ENCODE measurements at places on chromosomes 6 and 20.
A peak's percentile ranks its signal among the peaks of the same experiment; 100 is the strongest.

- no peak for DNase-seq
Measured at GRCh38 chr6:103893141-103893581, 966.6 kb downstream of the HACE1 start.

DNA sequence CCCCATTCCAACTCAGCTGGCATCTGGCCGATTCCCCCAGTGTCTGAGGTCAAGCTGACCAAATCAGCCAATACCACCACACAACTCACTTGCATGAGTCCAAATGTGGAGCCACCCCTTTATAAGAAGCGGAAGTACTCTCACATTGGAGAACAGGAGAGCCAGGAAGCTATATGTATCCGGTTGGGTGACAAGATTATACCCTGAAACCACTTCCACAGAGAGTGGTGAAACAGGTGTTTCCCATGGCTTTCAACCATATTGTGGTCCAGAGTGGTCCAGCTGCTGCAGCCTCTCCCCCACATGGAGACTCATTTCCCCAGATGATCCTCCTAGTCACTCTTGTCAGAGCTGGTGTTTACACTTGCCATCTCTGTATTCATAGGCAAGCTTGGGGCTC lies 24.0 kb upstream of the SERINC1 start:
- DNase-seq: no peak

GRCh38 chr20:47603260-47603659 lies 101.6 kb downstream of the NCOA3 start:
- no peak for DNase-seq

- DNase-seq: no peak
Measured at GRCh38 chr20:56361900-56362299, 3.1 kb downstream of the FAM210B start.

GRCh38 chr20:51467956-51468626 lies 74.4 kb downstream of the NFATC2 start:
- no peak for DNase-seq

- DNase-seq: peak; percentile 58
Measured at GRCh38 chr20:2872459-2873009, 747 bp upstream of the PTPRA start.

DNA sequence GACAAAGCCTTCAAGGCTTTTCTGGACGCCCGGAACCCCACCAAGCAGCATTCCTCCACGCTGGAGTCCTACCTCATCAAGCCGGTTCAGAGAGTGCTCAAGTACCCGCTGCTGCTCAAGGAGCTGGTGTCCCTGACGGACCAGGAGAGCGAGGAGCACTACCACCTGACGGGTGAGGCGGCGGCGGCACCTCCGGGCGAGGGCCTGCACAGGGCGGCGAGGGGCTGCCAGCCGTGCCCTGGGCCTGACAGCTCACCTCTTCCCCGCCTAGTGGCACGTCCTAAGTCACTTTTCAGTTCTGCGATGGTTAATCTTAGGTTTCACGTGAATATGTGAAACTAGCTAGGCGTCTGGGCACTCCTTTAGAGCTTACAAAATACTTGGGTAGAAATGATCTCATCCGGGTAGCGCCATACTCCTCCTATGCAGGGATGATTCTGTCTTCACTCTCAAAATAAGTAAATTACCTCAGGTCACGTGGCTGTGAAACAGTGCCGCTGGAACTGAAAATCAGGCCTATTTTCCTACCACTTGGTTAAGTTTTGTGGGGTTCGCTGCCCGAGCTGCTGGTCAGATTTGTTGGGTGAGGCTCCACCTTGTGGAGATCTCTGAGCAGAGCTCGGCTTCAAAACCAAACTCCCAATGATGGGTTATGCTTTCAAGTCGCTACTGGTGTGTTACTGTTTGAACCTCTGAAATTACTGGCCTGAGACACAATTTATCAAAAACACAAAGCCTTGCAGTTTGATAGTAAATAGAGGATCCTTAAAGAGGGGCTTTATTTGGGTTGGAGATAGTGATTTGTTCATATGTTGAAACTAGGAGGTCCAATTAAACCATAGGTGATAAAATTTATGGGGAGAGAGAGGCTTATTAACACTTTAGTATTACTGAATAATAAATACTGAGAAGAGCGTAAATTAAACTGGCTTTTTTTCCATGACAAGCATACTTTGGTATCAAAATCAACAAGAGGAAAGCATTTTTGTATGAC lies 15.5 kb upstream of the CLDN20 start:
- DNase-seq: peak; percentile 34

DNA sequence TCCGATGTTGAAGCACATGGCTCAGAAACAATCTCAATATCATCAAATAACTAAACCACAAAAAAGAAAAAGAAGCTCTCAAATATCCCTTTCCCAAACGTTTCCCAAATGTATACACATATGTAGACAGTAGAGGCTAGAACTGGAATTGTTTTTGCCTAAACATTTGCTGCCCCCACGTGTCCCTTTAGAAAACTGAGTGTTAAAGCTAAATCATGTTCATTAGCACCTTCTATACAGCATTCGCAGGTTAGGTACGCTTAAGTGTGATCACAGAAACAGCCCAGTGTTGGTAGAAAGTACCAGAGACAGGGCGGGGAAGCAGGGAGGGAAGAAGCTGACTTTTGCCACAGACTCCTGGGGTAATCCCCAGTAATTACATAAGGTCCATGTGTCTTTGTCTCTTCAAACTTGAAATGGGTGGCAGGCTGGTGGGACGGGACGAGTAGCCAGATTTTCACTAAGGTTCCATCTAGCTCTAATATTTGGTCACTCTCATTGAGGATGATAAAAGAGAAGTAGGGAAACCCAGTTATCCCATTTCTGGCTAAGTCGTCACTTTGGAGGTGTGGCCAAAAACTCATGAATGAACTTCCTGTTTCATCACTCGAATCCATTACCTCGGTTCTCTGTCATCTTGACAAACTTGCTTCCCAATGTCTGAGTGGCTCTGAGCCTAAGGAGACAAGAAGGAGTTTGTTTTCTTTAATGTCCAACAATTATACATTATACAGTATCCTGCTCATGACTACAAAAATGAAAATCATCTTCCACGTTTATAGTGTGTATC lies 15.0 kb upstream of the TFAP2A start:
- DNase-seq: peak; percentile 70

- no peak for DNase-seq
Measured at GRCh38 chr6:148263010-148263409, 79.6 kb upstream of the SASH1 start.

- DNase-seq: no peak
Measured at GRCh38 chr6:170135821-170136471, 154.9 kb downstream of the DLL1 start.

GRCh38 chr20:5971203-5971602 lies 20.8 kb downstream of the MCM8 start:
- DNase-seq: no peak

- DNase-seq: no peak
Measured at GRCh38 chr6:108521616-108522107, 39.1 kb upstream of the FOXO3 start.

- DNase-seq: no peak
Measured at GRCh38 chr6:138652824-138653223, 120.7 kb upstream of the CCDC28A start.

GRCh38 chr6:24855395-24856245 lies 56.9 kb upstream of the ARMH2 start:
- DNase-seq: peak; percentile 76

DNA sequence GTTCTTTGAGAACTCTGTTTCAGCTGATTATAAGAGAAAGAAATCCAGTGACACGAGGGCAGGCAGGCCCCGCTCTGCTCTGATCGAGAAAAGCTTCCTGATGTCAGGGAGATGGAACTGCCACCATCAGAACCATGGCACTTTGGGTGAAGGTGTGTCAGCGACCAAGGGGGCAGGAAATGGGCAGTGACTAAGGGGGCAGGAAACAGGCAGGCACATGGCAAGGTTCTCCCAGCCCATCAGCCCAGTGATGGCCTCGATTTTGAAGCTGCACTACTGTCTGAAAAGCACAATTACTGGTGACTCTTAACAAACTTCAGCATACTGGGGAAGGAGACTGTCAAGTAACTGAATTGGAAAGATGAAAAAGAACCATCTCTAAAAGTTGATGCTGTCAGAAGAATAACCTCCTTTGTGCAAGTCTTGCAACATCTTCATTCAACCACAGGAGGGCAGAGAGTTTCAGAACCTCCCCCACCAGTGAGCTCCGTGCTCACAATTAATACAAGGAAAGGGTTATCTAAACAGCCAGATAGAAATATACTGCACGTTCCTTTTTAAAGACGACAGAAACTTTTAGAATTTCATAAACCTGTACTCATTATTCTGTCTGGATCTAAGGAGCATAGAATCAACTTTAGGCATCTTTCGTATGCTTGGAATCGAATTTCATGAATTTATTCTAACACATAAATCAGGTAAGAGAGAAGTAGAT lies 39.1 kb downstream of the TMX4 start:
- no peak for DNase-seq

DNA sequence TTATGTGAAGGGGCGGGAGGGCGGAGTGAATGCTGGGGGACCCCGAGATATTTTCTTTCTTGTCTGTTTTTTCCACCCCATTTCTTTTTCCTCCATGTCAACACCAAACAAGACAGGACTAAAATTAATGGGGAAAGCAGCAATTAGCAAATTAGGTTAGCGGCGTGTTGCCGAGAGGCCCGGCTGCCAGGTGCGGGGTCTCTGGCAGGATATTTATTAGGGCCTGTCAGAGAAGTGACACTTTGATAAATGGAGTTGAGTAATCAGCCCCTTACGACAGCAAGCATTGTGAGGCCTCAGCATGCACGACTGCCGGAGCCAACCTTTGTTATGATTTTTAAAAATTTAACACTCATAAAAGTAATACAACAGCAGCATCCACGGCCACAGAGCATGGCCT lies 193.8 kb downstream of the DHX35 start:
- DNase-seq: no peak

- DNase-seq: no peak
Measured at GRCh38 chr6:96575359-96575758, 12.4 kb downstream of the FHL5 start.

DNA sequence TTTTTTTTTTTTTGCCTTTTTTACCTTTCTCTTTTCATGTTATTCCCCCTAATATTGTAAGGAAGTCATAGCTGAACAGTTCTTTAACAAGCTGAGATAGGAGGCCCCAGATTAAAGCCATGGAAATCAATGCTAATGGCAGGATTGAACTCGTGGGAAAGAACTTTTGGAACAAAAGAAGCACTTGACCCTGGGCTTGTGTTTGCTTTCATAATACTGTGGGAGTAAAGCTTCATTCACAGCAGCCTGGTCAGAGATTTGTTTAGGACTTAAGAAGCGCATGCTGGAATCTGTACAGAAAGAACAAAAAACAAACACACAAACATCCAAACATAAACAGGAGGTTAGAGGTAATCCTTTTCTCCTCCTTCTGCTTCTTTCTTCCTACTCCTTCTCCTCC lies 5.1 kb downstream of the HEY2 start:
- no peak for DNase-seq

- no peak for DNase-seq
Measured at GRCh38 chr6:24391756-24392405, 10.9 kb upstream of the MRS2 start.

DNA sequence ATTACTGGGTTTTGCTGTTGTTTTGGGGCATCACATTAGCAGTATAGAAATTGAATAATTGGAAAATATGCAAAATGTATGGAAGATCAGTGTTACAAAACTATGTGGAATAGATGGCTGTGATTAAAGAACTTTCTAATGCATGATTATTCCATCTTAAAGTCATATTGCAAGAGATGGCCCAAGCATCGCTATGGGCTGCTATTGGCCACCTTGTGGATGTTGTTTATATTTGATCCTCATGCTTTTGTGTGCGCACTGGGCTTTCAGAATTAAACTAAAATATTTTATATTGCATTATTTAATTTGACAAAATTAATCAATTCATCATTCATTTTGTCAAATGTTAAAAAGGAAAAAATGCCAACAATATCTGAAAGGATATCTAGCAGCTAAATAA lies 16.1 kb upstream of the HMGN3 start:
- DNase-seq: no peak

GRCh38 chr20:29443819-29444218 lies 1813.6 kb upstream of the DEFB115 start:
- DNase-seq: no peak

DNA sequence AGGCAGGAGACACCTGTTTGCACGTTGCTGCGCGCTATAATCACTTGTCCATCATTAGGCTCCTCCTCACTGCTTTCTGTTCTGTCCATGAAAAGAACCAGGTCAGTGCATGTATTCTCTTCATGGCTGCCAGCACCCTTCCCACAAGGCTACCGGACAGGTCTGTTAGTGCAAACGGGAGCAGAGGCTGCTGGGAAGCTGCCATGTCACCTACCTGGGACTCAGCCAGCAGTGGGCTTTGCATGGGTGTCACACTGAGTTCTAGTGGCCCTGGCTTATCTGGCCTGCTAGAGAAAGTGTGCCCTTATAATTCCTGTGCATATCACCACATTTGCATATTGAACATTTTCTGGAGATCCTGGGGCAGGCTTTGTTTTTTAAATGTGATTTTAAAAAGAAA lies 24.8 kb downstream of the LYRM2 start:
- DNase-seq: no peak

DNA sequence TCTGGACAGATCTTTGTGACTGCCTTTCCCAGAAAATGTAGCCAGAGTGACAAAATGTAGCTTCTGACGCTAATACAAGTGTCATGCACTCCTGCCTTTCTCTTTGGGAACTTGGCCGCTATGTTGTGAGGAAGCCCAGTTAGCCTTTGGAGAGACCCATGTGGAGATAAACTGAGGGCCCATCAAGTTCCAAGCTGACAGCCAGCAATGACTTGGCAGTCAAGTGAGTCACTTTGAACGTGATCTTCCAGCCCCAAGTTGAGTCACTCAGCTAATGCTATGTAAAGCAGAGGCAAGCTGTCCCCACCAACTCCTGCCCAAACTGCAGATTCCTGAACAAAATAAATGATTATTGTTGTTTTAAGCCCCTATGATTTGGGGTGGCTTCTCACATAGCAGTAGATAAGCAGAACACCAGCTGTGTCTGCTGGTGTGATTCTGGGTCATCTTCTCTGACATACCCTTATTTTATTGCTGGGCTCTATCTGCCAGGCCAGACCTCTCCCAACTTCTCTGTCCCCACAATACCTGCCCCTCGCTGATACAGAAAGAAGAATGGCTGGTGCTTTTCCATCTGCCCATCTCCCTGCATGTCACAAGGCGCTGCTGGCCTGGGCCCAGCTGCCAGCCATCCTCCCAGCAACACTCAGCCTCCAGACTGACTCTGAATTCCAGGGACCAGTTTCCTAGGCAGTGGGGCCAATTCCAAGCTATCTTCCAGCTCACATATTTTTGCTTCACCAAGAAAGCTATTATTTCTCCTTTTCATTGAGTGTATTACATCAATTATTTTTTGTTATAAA lies 274.8 kb downstream of the LRFN2 start:
- no peak for DNase-seq

Data from inflammatory macrophage treated with lipopolysaccharide for 4 hours (primary cell).